WTC11 (cell line): ENCODE measurements at places on chromosomes 4 and X. TPM values are rescaled to one million over a fixed set of nuclear protein-coding genes. Genes with fewer than 3 reads are reported as not detected.

Gene SMIM31
- total RNA-seq, result not detected in 3 replicates

- peaks cover 3% of the 10 kb centered on the region for H3K36me3 ChIP-seq
- peaks cover 4% of the 10 kb centered on the region for H3K4me1 ChIP-seq
- no peaks in the 10 kb centered on the region for H3K27me3 ChIP-seq
- no peak for DNase-seq
- H3K4me3 ChIP-seq, result no peak overlapping the region
Observed at GRCh38 chr4:39004758-39005157, 27.5 kb downstream of the TMEM156 start.

Gene POU3F4
- total RNA-seq, result 3.3 to 3.6 TPM (median 3.6 TPM) in 3 replicates

DNA sequence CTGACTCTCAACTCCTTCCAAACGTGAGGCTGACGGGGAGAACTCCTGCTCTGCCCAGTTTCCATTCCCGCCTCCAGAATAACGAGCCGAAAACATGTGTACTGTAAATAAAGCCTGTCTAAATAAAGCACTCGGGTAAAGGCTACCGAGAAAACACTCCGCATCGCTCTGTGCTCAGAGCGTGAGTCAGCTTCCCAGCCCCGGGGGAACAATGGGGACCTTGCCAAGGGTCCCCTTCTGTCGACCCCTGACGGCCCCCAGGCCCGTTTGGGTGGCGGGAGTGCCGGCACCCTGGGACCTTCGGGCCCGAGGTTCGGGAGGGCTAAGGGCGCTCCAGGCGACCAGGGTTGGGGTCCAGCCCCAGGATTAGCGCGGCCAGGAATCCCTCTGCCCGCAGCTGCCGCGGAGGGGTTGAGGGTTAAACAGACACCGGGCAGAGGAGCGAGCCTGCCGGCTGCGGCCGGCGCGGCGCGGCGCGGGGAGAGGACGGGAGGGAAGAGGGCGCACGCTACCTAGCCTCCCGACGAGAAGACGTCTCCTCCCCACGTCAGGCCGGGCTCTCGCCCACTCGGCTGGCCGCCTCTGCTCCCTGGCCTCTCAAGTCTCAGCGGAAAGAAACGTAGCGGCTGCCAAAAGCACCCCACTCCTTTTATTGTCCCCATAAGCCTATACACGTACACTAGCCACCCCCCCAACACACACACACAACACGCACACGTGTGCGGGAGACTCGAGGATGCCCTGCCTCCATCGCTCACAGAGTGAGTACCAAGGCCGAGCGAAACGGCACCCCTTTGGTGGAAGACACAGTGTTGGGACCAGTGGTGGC, 85.5 kb downstream of the BCOR start:
- DNase-seq, result no peak
- no peaks in the 10 kb centered on the region for H3K36me3 ChIP-seq
- H3K27ac ChIP-seq, result no peak overlapping the region

GRCh38 chrX:10893976-10894375, 217.2 kb upstream of the HCCS start:
- no peaks in the 10 kb centered on the region for H3K36me3 ChIP-seq
- H3K27me3 ChIP-seq, result no peaks in the 10 kb centered on the region
- H3K4me3 ChIP-seq, result no peak overlapping the region

DNA sequence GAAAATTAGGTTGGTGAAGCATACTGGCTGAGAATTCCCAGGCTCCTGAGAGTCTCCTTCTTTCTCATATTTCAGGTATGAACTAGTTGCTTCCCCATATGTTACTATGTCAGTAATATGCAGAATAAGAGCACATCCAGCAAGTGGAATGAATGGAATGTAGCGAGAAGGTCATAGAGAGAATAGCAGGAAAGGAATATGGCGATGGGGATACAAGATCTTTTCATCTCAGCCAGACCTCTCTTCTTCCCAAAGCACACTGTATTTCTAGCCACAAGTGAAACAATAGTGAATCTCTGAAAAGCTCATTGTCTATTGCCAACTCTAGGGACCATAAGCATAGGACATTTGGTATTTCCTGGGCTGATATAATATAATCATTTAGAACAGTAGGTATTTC, 54.6 kb upstream of the MMAA start:
- H3K27ac ChIP-seq, result no peak overlapping the region
- no peak overlapping the region for H3K4me3 ChIP-seq
- H3K36me3 ChIP-seq, result peaks cover 14% of the 10 kb centered on the region
- H3K27me3 ChIP-seq, result peaks cover 5% of the 10 kb centered on the region

Gene USP17L18
- total RNA-seq, result not detected in 3 replicates

Gene RAB33A
- 2.1 to 3.1 TPM (median 3.0 TPM) in 3 replicates for total RNA-seq

DNA sequence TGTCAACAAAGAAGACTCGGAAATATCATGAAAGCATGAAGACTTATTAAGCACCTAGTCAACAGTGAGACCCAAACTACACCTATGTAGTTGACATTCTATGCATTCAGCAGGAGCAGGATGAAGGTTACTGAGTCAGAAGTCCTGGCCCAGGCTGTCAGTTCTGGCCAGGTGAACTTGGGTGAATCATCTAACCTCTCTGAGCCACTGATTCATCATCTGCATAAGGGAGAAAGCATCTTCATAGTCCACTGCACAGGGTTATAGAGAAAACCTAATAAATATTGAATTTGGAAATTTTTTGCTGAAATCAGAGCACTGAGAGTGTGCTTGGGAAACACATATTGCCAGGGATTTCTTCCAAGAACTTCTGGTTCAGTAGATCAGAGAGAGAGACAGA, 296.0 kb upstream of the SFRP2 start:
- H3K36me3 ChIP-seq, result no peaks in the 10 kb centered on the region
- H3K4me1 ChIP-seq, result peaks cover 8% of the 10 kb centered on the region
- no peak overlapping the region for H3K4me3 ChIP-seq
- no peak overlapping the region for H3K27ac ChIP-seq

Gene GAGE13
- 0.39 TPM in 1 of 3 replicates, not detected in the others for total RNA-seq

Gene TXK
- 0.39 to 0.70 TPM (median 0.41 TPM) in 3 replicates for total RNA-seq

Gene GPC4
- total RNA-seq, result 120 to 144 TPM (median 120 TPM) in 3 replicates

- no peak within 1 kb of the TSS for H3K27ac ChIP-seq
- H3K4me1 ChIP-seq, result peaks cover 15% of the 10 kb centered on the region
- no peaks in the 10 kb centered on the region for H3K36me3 ChIP-seq
- peak; percentile 18 for DNase-seq
- H3K4me3 ChIP-seq, result peak within 1 kb of the TSS; percentile 66
- H3K27me3 ChIP-seq, result peaks cover 79% of the 10 kb centered on the region
Observed at GRCh38 chrX:150362599-150363481, at the start of gene MAMLD1. MAMLD1 (plus strand) TSS chrX:150363317; CDS start chrX:150445517, 82,200 bp downstream.

DNA sequence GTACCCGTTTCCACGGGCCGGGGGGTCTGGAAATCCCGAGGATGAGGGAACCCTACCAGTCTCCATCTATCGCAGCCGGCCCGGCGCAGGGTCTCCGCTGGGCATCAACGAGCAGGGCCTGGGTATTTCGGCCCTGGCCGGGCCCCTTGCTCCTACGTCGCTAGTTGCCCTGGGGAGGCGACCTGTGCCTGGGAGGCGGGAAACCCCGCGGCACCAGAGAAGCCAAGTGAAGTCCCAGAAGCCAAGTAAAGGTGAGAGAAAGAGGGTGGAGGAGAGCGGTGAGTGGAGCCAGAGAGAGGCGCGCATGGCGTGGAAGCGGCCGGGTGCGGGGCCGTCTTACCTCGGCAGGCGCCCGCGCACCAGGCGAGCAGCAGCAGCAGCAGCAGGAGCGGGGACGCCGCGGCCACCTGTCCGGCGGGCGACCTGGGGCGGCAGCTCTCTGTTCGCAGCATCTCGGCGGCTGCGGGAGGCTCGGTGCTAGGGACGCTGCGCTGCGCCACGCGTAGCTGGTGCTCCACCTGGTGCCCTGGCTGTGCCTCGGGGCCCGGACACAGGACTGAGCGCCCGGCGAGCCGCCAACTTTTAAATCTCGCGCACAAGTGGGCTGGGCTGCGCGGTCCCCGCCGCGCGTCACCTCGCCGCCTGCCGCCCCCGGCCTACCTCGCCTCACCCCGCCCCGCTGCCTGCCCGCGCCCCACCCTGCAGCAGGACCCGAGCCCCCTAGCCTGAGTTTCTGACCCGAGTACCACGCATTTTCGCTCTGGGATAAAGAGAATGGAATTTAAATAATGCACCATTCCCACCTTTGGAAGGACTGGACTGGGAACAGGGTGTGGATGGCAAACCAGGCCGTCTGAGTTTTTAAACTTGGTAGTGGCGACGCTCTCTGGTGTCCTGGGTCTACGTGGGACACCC, at the start of gene NMU:
Gene NMU (minus strand): TSS at position 558 of the 915 bp plus-strand sequence. CDS start 106 bp downstream, at position 452.
- peak; percentile 76 for DNase-seq
- peaks cover 23% of the 10 kb centered on the region for H3K27me3 ChIP-seq
- peak within 1 kb of the TSS; percentile 92 for H3K27ac ChIP-seq

Gene CSAG1
- total RNA-seq, result 0.33 to 1.8 TPM (median 1.5 TPM) in 3 replicates

Gene SHROOM2
- total RNA-seq, result 12.3 to 14.8 TPM (median 12.3 TPM) in 3 replicates

Gene TMEM144
- 3.8 to 5.3 TPM (median 4.1 TPM) in 3 replicates for total RNA-seq

- H3K4me3 ChIP-seq, result no peak overlapping the region
- no peak for DNase-seq
- no peak overlapping the region for H3K27ac ChIP-seq
- H3K4me1 ChIP-seq, result peaks cover 19% of the 10 kb centered on the region
Observed at GRCh38 chr4:99803566-99804101, 13.0 kb upstream of the DAPP1 start.

Gene ZFYVE28
- 4.5 to 7.8 TPM (median 6.0 TPM) in 3 replicates for total RNA-seq

Gene RENBP
- total RNA-seq, result 14.0 to 18.6 TPM (median 16.2 TPM) in 3 replicates
